ENCODE measurements at places on chromosomes 13 and 19.
A peak's percentile ranks its signal among the peaks of the same experiment; 100 is the strongest.

GRCh38 chr13:56720841-56721240, 419.9 kb upstream of the PRR20A start:
- DNase-seq, result no peak

DNA sequence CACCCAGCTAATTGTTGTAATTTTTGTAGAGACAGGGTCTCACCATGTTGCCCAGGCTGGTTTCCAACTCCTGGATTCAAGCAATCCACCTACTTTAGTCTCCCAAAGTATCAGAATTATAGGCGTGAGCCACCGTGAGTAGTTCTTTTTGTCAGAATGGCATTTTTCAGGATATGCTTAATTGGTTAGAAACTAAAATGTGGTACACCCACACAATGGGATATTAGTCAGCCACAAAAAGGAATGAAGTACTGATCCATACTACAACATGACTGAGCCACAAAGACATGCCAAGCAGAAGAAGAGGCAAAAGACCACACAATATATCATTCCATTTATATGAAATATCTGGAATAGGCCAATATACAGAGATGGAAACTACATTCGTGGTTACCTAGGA, 41.7 kb upstream of the MAP3K10 start:
- DNase-seq, result no peak

DNA sequence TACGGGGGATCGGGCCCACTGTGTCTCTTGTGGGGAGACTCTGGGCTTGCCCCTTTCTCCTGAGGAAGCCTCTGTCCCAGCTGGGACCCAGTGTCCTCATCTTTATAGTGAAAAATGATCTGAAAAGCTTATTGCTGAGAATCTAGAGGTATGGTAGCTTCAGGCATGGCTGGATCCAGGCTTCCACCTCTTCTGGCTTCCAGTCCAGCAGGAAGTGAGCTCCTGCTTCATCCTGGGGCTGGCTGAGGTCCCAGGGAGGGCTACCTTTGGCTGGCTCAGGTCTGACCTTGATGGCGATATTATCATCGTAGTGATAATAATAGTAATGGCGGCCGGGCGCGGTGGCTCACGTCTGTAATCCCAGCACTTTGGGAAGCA, 3.0 kb downstream of the SLC5A5 start:
- DNase-seq, result no peak

DNA sequence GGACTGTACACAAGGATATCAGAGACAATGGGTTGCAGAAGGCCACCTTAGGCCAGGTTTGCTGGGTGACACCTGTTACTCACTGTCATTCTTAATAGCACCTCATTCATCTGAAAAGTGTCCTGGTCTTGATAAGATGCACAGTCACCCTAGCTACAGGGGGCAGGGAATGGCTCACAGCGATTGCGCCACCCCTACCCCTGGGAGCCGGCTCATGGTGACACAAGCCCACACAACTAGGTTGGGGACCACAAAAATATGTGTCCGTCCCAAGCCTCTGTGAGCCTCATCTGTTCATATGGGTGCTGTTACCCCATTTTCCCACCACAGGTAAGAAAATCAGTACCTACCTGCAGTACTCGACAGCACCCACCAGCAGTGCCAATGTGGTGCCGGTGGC, 23.4 kb downstream of the MED26 start:
- DNase-seq, result no peak

GRCh38 chr19:40745402-40745780, 4.9 kb downstream of the ACTMAP start:
- peak; percentile 80 for DNase-seq

DNA sequence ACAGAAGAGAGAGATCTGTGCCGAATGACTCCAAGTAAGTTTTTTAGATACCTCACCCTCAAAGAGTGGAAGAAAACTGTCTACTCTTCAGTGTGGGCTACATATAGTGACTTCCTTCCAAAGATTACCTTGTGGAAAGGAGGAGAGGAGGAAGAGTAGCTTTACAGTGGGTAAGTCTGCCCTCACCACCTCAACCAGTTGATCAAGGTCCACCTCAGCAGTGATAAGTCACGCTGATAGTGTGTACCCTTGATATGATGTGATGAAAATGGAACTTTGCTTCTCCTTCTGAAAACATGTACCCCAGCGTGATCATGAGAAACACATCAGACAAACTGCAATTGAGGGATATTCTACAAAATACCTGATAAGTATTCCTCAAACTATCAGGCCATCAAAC, 20.6 kb downstream of the KLF5 start:
- DNase-seq, result no peak

GRCh38 chr19:46410205-46411087, 2.9 kb downstream of the CCDC8 start:
- no peak for DNase-seq

DNA sequence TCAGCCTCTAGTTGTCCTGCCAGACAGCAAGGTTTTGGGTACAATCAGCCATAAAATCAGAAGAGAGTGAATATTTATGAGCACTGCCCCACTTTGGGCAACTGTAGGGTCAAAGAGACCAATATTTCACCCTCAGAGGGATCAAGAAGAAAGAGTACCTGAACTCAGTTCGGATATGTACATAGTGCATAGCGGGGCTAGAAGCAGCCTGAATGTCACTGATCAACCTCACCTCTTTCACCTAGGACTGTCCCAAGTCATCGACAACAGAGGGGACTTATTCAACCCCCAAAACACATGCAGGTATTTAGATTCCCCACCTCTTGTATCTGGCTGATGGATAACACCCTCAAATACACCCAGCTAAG, 446.9 kb downstream of the COG6 start:
- DNase-seq, result no peak

GRCh38 chr13:91647361-91647990, 249.1 kb downstream of the GPC5 start:
- no peak for DNase-seq

- DNase-seq, result no peak
Measured at GRCh38 chr13:70905035-70905434, 796.8 kb upstream of the KLHL1 start.

DNA sequence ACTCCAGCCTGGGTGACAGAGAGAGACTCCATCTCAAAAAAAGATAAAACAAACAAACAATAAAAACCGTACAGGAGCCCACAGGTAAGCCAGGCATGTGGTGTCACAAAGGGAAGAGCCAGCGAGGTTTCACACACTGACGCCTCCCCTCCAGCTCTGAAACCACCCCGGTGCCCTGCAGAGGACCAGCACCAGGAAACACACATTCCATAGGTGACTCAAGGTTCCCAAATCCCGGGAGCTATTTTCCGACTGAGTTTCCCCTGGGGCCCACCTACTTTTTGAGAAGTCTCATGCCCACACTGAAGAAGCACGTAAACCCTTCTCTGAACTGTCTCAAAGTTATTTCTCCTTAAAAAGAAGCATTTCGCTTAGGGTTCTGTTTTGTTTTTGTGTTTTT, 40.3 kb downstream of the RHPN2 start:
- no peak for DNase-seq

Measured in EH (cell line).